ENCODE measurements at places on chromosomes 6 and 20.

- no peak for DNase-seq
These were observed 124.6 kb upstream of the THEMIS start for GRCh38 chr6:128025478-128025877.

GRCh38 chr6:108435391-108435790 is 125.3 kb upstream of the FOXO3 start:
- DNase-seq, result no peak

DNA sequence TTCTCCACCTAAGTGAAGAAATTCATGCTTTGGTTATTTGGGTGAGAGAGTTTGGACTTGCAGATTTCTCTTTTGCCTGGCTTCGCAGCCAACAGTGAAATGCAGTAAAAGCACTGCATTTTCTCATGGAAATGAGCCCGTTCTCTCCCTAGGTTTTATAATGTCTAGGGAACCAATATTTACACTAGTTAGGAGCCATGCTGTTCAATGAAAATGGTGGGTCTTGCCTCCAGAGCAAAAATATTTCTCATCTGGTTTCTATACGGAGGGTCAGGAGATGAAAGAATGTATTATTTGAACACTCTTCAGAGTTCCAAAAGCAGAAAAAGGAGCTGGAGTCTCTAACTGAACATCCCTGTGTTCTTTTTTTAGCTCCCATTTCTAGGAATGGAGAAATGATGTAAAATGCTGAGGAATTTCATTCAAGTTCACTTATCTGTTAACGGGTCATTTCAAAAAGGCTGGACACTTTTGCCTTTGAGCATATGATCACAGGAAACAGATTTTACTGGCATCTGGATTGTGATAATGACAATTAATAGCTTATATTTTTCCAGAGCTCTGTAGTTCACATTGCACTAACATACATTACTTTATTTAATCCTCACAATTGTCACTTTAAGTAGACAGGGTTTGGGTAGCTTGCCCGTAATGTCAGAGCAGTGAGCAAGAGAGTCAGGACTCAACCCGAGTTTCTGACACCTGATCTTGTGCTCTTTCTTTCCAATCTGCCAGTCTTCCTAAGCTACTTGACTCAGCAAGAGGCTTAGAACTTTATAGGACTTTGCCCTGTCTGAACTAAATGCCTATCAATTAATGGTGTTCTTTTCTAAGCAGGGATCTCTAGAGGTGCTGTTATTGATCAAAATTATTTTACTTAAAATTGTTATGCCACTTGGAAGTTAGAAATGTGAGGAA is 78.0 kb downstream of the PPP1R14C start:
- no peak for DNase-seq

- peak; percentile 77 for DNase-seq
These were observed 112.8 kb downstream of the HFE start for GRCh38 chr6:26199773-26200764.

GRCh38 chr20:33640287-33640686 is 21.8 kb upstream of the C20orf144 start:
- no peak for DNase-seq
